Fibroblast of skin of scalp (primary cell): ENCODE measurements at places on chromosomes 7 and 10.

DNA sequence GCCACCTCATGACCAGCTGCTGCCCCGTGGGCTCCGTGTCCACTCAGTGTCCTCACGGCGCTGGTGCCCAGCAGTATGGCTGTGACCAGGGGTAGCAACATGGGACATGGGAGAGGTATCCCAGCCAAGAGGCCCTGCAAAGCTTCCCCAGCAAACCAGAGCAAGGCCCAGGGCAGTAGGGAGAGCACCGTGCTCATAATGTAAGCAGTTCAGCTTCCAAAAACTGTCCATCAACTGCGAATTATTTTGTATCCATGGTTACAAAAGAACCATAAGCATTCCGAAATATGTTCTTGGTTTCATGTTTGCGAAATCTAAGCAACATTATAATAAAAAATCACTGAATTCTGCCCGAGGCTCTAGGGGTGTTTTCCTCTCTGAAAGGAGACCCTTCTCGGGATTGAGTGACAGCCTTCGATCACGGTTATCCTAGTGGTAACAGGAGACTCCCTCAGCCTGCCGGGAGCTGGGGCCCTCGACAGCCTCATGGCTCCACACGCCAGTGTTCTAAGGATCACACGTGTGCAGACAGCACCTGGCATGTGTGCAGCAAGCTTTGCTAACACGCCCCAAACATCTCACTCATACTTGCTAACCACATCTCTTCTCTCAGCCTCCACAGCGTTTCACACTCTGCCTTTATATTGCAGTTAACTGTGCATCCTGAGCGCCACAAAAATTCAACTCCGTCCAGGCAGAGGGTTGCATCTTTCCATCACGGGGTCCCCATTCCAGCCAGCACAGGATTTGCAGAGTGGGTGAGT, 117.6 kb downstream of the DIP2C start:
- DNase-seq = peak; percentile 55

GRCh38 chr10:110446954-110447608, 50.6 kb upstream of the DUSP5 start:
- peak; percentile 91 for DNase-seq

DNA sequence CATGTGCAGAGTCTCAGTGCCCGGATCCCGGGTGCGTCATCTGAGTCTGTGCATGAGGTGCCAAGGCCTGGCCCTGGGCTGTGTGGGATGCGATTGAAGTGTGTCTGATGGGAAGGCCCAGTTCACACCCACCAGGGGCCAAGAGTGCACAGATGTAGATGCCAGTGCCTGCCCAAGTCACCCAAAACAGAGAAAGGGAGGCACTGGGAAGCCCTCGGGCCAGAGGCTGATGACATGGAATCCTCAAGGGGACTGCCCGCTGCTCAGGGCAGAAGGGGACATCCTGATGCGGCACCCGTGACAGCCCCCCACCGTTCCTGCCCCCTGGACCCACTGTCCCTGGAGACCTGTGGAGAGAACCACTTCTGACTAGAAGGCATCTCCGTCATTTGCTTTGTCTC, 72.2 kb upstream of the ZNF479 start:
- no peak for DNase-seq

DNA sequence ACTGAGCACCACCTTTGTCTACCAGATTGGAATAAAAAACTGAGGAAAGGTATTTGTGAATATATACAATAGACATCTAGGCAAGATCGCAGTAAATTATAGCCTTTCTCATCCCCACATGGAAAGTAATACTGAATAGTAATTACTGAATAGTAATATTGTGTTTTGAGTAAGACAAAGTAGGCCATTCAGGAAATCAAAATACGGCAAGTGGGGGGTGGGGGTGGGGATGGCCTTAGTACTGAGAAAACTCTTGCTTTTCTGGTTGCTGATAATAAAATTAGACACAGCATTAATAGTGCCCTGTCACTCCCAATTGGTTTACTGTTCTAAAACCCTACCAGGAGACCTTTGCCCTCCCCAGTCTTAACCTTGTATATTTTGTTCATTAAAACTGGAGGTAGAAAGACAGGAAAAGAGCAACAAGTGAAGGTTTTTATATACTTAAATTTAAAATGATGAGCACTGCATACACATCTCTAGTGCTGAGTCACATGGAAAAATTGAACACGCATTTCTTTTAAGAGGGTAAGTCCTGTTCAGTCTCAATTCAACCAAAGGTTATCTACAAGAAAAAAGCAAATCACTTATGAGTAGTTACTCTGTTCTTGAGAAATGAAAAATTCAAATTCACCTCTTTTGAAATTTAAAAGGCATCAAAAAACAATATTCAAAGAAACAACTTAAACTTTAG, 65.6 kb downstream of the IGF2BP3 start:
- no peak for DNase-seq

- DNase-seq = peak; percentile 59
Measured at GRCh38 chr10:34299105-34299611, 515.9 kb downstream of the PARD3 start.

- peak; percentile 96 for DNase-seq
Measured at GRCh38 chr10:10794791-10795191, 222.9 kb upstream of the CELF2 start.

GRCh38 chr7:36176697-36177096, 23.6 kb downstream of the EEPD1 start:
- no peak for DNase-seq

DNA sequence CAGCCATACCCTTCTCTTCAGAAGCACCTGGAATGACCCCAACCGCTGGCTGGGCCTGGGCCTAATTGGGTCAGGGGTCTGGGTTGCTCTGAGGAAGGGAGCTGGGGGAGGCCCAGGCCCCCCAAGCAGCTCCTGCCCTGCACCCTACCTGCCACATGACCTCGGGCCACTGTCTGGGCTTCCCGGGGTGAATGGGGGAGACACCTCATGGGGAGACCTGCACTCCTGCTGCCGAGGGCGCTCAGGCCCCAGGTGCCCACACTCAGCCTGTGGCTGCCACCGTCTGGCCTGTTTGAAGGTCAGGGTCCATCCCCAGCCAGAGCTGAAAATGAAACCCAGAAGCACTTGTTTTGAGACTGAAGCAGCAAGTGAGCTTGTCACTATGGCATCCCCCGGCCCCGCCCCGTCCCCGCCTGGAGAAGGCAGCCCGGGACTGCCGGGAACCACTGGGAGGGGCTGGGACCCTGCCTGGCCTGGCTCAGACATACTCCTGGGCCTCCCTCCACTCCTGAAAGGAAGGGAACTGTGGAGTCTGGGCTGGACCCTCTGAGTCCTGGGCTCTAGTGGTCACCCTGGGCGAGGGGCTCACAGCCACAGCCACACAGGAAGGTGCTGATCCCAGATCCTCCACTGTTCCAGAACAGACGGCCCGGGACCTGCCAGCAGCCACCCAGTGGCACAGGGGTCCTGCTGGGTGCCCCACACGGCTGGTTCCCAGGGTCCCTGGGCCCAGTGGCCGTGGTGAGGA, 7.4 kb upstream of the MICALL2 start:
- DNase-seq = peak; percentile 73

DNA sequence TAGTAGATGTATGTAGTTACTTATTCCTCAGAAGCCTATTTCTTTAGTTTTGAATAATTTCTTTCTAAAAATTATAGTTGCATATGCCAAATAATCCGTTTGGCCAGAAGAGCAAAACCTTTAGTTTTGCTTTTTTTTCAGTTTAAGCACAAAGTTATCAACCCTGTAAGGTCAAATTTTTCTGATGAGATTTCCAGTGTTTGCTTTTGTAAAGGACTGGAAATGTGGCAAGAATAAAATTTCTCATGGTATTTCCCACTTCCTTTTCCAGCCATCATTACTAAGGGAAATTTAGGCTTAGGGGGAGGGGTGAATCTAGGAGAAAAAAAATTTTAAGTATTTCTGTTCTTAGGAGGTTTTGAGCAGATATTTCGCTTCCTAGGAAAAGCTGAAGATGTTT, 7.6 kb downstream of the CALD1 start:
- DNase-seq = peak; percentile 51

DNA sequence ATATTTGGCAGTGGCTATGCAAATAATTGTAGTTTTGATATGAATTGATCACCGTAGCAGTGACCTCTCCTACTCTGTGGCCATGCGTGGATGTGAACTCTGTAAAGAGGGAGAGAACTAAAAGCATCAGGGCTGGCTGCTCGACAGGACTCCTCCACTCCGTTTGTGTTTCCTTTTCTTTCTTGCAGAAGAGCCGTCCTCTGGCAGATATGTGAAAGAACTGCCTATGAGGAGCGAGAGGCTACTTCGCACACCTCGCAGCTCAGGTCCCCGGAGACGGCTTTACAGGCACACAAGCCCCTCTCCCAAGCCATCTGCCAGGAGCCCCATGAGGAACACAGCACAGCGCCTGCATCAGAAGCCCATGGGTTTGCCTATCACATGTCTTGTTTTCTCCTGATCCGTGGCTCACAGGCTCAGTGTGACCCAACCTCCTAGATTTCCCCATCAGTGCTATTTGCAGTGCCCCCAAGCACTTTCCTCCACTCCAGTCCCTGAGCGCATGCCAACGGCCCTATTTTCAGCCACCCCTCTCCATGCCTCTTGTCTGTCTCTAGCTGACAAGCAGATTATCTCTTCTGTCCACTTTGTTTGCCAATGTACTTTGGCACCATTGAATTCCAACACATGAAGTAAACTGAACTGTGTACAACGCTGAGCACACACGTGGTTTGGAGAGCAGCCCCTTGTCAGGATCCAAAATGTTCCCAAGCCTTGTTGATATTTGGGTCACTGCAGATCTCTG, 164.3 kb upstream of the AKR1E2 start:
- no peak for DNase-seq

GRCh38 chr7:90246171-90246570, 1.2 kb downstream of the CFAP69 start:
- peak; percentile 54 for DNase-seq

GRCh38 chr7:154646126-154647013, 356.6 kb downstream of the PAXIP1 start:
- no peak for DNase-seq

DNA sequence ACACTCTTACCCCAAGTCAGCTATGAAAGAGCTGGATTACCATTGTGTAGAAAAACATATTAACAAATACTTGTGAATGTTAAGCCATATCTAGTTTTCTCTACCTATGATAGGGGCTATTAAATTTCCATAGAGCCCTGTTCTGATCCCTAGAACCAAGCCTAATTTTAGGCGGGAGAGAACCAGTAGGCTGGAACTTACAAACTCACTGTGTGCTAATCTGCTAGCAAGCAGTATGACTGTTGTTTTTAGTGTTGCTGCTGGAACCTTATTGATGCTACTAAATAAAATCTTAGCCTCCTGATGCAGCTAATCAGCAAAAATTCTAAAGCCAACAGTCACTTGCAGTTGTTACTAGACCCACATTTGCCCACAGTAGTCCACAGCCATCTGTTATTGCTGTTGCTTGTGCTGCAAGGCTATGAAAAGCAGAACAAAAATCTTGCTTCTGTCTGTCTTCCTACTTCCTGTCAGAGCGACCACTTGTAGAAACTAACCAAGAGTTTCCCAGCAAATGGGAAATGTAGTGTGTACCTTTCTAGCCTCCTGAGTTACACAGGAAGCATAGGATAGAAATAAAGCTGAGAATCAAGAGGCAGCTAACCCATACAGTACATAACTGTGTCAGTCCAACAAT, 368.4 kb downstream of the ARL4A start:
- no peak for DNase-seq

DNA sequence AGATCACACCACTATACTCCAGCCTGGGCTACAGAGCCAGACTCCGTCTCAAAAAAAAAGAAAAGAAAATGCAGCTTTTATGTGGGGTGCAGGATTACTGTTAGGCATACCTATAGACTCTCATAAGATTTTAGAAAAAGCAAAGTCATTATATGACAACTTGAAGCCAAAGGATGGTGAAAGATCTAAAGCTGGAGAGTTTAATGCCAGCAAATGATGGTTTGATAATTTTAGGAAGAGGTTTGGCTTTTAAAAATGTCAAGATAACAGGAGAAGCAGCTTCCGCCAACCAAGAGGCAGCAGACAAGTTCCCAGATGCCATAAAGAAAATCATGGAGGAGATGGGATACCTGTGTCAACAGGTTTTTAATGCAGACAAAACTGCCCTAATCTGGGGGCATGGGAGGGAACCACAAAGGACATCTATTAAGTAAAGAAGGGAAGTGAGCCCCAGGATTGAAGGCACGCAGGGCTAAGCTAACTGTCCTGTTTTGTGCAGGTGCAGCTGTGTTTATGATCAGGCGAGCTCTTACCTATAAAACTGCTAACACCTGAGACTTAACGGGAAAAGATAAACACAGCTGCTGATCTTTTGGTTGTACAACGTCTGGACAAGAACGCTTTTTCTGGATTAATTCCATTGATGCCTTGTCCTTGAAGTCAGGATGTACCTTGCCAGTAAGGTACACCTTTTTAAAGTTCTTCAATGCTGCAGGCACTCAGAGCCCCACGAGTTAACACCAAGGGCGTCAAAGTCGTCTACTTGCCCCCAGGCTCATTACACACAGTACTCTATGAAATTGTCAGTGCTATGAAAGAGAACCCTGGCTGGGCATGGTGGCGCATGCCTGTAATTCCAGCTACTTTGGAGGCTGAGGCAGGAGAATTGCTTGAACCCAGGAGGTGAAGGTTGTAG, 10.5 kb upstream of the ANKRD61 start:
- no peak for DNase-seq

DNA sequence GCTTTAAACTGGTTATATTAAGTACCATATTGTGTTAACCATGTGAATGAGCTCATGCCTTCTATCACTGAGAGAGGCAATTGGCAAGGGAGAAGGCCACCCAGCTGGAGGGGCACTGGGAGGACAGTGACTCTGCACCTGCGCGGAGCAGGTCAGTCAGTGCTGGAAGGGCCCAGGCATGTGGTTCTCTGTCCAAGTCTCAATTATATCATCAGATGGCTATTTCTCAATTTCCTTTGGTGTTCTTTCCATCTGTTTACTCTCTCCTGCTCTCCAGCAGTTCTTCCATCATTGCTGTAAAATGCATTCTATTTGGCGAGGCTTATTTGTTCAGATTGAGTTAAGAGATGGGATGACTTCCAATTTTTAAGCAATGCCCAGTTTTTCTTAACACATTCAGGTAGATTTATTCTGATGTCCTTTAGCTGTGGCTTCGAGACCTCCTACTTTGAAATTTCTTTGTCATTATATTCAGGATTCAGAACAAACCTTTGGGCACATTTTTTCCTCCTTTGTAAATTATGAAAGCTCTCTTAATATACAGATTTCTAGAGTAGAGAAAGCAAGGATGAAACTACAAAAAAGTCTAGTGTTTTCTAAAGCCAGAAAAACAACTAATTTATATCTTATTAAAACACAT, 159.3 kb downstream of the BMPER start:
- DNase-seq = no peak

DNA sequence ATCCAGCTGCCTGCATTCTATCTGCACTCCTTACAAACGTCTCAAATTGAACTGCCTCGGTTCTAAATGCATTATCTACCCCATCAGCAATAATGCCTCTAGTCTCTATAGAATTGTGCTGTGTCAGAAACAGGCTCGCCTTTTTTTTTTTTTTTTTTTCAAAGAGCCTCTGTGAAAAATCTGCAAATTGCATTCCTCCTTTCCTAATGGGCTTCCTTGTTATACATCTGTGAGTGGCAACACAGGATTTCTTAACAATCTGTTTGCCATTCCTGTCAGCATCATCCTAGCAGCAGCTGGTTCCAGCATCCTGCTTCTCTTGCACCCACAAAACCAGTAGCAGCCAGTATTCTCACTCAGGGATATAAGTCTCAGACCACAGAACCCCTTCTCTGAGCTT, 413.5 kb upstream of the SEMA3D start:
- no peak for DNase-seq

GRCh38 chr10:77649333-77650331, 12.0 kb upstream of the KCNMA1 start:
- DNase-seq = no peak

- DNase-seq = no peak
Measured at GRCh38 chr10:63829020-63829419, 307.8 kb downstream of the REEP3 start.

- DNase-seq = no peak
Measured at GRCh38 chr7:98509836-98510235, 107.2 kb upstream of the NPTX2 start.

- no peak for DNase-seq
Measured at GRCh38 chr10:50501924-50502452, 121.8 kb downstream of the SGMS1 start.
